ENCODE measurements at places on chromosomes 1 and 21.

- DNase-seq, result no peak
Measured at GRCh38 chr1:99782397-99782796, 16.0 kb upstream of the FRRS1 start.

GRCh38 chr1:53396573-53397268, 62.5 kb upstream of the DMRTB1 start:
- DNase-seq, result no peak

DNA sequence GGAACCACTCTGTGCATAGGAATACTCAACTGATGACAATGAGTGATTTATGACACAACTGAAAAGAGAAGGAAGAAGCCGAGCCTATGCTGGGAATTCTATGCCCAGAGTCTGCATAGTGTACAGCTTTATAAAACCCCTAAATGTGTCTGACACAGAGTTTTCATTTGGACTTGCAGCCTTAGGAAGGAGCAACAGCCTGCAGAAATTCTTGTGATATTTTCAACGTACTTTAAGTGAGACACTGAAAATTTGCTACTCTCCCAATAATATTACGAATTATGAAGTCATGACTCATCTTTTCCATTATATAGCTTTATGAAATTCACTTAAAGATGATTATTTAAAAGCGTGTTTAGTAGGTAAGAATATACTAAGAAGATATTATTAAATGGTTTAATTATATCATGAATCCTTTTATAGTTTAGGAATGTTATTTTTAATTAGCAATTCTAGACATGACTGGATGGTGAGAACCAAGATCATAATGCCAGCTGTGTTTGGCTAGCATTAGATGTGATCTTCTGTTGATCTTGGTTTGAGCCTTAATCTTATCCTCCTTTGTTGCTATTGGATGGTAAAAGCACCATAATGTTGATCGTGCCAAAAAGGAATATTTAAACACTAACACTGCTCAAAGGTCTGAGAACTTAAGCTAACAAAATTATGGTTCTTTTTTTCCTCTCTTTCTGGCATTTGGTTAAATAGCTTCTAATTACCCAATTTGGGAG, 785.1 kb upstream of the ADGRL4 start:
- DNase-seq, result no peak

DNA sequence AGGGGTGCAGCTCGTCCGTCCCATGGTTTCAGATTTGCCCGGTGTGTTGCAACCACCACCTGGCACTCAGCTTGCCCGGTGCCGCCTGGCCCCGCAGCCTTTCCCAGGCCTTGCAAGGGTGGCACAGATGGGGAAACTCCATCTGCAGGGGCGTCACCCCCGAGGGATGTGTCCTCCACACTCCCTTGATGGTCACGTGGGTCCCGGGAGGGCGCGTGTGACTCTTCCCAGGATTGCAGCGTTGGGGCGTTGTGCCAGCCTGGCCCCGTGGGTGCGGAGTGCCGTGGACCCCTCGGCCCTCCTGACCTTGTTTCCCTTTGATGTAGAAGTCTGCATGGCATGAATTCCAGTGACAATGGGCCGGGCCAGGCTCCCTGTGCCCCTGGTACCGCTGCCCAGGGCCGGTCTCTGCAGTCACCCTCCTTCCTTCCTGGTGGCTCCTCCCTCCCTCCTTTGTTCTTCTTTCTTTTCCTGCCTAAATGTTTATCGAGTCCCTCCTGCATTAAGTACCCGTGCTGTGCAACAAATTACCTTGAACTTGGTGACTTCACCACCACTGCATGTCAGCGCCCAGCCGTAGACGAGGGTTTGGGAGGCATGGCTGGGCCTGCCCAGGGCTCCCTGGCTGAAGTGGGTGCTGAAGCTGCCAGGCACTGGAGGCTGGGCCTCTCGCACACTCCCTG, 22.9 kb downstream of the RRP1 start:
- peak; percentile 42 for DNase-seq

GRCh38 chr1:204684206-204684570, 1.4 kb downstream of the LRRN2 start:
- DNase-seq, result no peak

DNA sequence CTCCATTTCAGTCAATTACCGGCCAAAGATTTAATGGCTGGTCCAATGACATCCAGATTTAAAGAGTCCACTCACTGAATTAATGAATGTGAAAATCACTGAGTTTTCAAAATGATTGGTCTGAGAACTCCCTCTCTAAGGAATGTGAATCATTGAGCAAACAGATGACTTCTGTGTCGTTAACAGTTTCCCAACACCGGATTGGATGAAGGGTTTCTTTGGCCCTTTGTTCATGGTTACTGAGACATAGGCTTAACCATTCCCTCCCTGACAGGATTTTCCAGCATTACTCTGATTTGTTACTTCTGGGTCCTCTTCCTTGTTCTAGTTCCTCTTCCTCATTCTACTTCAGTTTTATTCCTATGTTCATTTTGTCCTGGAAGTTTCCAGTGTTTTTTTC, 1.5 kb upstream of the CLDN17 start:
- DNase-seq, result no peak

- no peak for DNase-seq
Measured at GRCh38 chr1:72777918-72778317, 495.6 kb upstream of the NEGR1 start.

- no peak for DNase-seq
Measured at GRCh38 chr1:30064547-30064946, 658.8 kb downstream of the MATN1 start.

DNA sequence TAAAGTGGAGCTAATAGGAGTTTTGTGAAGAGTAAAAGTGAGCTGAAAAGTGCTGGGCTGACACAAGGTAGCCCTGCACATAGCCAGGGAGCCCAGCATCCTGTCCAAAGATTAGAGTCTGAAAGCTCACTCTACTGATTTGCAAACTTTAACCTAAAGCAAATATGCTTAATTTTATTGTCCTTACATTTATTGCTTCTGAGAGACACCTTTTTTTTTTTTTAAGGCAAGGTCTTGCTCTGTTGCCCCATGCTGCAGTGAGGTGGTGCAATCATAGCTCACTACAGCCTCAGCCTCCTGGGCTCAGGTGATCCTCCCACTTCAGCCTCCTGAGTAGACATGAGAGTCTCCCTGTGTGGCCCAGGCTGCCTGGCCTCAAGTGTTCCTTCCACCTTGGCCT, 16.5 kb downstream of the MGST3 start:
- DNase-seq, result peak; percentile 34

GRCh38 chr1:175864625-175865024, 121.2 kb upstream of the TNR start:
- DNase-seq, result no peak

DNA sequence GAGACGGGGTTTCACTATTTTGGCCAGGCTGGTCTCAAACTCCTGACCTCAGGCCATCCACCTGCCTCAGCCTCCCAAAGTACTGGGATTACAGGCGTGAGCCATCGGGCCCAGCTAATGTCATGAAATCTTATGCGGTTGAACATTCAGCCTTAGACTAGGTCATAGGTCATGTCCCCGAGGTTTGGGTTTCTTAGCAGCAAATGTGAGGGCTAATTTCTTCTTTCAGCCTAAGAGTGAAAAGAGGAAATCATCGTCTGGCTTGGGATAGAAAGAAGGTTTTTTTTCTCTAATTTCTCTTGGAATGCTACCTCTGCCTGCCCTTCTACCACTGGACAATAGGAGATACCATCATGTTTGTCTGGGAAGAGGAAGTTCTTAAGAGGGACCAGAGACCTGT, 18.0 kb upstream of the PIK3CD start:
- DNase-seq, result no peak

- DNase-seq, result no peak
Measured at GRCh38 chr1:42593486-42594100, 64.6 kb upstream of the PPIH start.

- DNase-seq, result no peak
Measured at GRCh38 chr1:60732977-60733401, 349.4 kb upstream of the NFIA start.

DNA sequence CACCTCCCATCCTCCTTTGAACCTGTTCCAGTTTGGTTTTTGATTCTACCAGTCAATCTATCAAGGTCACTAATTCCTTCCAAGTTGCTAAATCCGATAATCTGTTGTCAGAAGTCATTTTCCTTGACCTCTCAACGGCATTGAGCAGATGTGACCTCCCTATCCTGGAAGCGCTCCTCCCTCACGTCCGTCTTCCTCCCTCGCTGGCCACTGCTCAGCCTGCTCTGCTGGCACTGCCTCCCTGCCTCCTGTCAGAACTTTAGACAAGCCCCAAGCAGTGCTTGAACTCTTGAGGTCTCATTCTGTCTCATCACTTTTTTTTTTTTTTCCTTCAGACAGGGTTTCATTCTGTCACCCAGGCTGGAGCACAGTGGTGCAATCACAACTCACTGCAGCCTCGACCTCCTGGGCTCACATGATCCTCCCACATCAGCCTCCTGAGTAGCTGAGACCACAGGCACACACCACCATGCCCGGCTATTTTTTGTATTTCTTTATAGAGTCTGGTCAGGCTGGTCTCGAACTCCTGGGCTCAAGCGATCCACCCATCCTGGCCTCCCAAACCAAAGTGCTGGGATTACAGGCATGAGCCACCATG, 4.4 kb upstream of the ACOT7 start:
- no peak for DNase-seq

- peak; percentile 65 for DNase-seq
Measured at GRCh38 chr1:154327466-154328317, 2.4 kb downstream of the ATP8B2 start.

DNA sequence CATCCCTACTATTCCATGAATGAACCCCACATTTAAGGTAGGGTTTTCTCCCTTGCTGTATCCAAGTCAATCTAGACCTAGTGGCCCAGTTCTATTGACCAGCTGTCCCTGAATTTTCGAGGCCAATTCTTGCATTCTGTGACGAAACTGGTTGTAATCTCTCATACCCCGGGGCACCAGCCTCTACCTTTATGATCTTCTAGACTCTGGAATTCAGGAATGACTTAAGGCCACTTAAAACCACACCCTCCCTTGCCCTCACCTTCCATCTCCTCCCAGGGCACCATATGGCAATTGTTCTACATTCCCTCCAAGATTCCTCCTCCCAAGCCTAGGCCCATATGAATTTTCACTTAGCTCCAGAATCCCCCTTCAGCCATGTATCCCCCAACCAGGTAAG, 48.9 kb downstream of the RHOU start:
- peak; percentile 34 for DNase-seq

GRCh38 chr1:46180082-46180616, 3.9 kb upstream of the P3R3URF start:
- DNase-seq, result peak; percentile 92

DNA sequence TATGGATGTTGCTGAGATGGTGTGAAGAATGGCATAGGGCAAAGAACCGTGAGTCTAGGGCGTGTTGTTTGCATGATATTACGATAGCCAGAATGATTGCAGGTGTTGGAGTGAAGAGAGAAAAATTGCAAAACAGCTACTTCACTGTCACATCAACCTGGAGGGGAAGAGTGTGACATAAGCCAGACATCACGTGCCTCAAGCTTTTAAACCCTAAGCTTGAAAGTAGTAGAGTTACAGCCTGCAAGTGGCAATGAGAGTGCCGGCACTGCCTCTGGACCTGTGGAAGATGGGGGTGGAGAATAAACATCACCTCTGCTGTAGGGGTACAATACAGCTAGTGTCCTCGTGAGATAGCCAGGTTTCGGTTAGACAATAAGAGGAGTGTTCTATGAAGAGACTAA, 11.1 kb downstream of the EEIG2 start:
- no peak for DNase-seq

DNA sequence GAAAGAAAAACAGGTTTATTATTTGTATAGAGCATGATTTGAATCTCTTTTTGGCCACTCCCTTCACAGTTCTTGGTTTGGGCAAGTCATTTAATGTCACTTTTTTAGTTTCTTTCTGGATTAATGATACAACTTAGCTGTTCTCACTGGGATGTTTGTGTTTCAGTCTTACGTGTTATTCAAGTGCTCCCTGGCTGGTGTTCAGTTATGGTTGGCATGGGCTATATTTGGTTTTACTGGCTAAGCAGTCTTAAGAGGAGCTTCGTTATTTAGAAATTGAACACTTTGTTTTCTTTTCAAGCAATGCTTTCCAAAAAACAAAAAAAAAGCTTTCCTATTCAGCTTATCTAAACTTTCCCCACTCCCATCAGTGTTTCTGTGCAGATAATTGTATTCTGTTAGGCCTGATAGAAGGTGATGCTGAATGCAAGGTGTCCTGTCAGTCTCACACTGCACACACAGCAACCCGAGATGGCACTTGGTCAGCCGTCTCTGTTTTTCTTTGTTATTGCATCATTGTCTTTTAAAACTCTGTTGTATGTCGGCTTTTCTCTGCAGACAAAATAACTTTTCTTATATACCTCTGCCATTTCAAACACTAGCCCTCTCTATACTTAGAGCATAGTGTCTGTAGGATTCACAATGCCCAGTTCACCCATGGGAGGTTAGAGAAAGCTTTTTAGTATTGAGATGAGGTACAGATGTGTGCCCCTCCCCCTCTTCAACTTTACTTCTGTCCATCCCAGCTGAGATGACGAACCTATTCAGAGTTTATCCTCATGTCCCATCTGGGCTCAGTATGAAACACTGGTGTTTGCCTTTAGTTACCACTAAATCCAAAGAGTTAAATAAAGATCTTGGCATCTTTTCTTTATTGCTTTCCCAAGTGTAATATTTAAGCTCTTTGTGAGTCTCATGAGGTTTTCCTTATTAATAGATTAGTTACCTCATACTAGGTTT, 80.2 kb downstream of the VPS13D start:
- DNase-seq, result peak; percentile 34

GRCh38 chr1:184637664-184638240, 116.9 kb downstream of the EDEM3 start:
- DNase-seq, result no peak

GRCh38 chr1:27531959-27532685, 42.2 kb upstream of the WASF2 start:
- DNase-seq, result no peak

GRCh38 chr1:1332774-1333480, 1.8 kb downstream of the TAS1R3 start:
- DNase-seq, result peak; percentile 70

- DNase-seq, result peak; percentile 72
Measured at GRCh38 chr21:20728691-20729090, 269.5 kb upstream of the NCAM2 start.

DNA sequence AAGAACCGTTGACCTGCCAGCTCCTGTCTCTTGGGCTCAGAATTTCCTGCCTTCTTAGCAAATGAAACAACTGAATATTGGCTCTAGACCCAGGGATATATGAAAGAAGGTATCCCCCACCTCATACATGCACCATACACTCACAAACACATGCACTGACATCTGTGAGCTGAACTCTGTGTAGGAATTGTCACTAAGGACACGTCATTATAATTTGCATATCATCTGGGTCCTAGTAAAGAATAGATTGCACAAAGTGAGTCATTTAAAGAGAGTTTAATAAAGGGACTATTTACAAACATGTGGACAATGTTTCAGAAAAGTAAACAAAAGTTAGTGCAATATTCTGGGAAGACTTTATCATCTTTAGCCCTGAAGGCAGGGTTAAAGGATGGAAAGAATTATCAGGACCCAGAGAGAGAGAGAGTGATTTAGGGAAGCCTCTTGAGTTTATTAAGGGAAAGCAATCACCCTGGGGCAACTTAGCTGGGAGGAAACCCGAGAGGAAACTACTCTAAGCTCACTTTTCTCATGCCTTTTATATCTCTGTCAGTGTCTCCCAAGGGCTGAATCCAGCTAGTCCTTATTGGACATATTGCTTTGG, 74.1 kb upstream of the PLA2G4A start:
- no peak for DNase-seq
